Kidney (tissue), 22 donors: ENCODE measurements at places on chromosomes 11 and 22. TPM values are rescaled to one million over a fixed set of nuclear protein-coding genes. Genes with fewer than 3 reads are reported as not detected.

The HOATZ gene
- not detected for total RNA-seq

The C1QTNF5 gene
- total RNA-seq: 42.8 TPM

The LMNTD2 gene
- total RNA-seq: 8.0 TPM

The IRAG1 gene
- 38.1 TPM for total RNA-seq

The CSF2RB gene
- total RNA-seq: 11.4 TPM

The PRR33 gene
- not detected for total RNA-seq

The ZFTA gene
- 14.4 TPM for total RNA-seq

- peaks cover 6% of the 10 kb centered on the region for H3K4me1 ChIP-seq
- H3K27me3 ChIP-seq: no peaks in the 10 kb centered on the region
- no peaks in the 10 kb centered on the region for H3K36me3 ChIP-seq
- DNase-seq: no peak
- no peak overlapping the region for H3K27ac ChIP-seq
Measured at GRCh38 chr11:62976109-62976508, 8.7 kb downstream of the SLC22A6 start.

DNA sequence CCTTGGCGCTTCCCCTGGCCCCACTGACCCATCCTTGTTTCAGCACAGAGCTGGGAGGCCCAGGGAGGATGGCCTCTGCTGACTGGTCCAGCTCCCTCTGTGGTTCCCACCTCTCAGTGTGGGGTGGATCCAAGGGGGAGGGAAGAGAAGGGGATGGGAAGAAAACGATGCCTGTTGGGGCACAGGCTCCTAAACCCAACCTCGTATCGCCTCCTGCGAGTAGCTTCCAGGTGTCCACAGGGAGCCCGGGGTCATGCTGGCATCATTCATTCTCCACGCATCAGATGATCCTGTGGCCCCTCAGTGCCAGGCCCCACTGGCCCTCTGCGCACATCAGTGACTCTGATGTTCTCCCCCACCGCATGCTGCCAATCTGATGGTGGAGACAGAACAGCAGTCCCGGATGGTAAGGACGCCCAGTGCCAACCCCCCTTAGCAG, 5.1 kb downstream of the MYEOV start:
- H3K36me3 ChIP-seq: no peaks in the 10 kb centered on the region
- peaks cover 23% of the 10 kb centered on the region for H3K4me1 ChIP-seq
- H3K27me3 ChIP-seq: no peaks in the 10 kb centered on the region
- peak overlapping the region; percentile 72 for H3K27ac ChIP-seq
- H3K4me3 ChIP-seq: no peak overlapping the region

DNA sequence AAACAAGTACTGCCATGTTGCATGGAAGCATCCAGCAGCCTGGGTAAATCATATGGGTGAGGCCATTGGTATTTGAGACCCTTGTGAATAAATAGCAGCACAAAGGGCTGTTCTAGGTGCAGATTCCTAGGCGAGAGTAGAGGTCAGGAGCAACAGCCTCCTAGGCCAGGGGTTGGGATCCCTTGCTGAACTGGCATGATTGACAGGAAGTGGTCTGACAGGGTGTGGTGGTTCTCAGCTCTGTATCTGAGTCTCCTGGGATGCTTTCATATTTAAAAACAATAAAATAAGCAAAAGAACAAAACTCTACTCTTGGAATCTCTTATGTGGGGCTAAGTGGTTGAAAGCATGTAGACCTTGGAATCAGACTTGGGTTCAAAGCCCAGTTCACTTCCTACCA, 35.8 kb downstream of the INSC start:
- no peak overlapping the region for H3K4me3 ChIP-seq
- no peaks in the 10 kb centered on the region for H3K36me3 ChIP-seq
- no peaks in the 10 kb centered on the region for H3K4me1 ChIP-seq
- H3K27me3 ChIP-seq: no peaks in the 10 kb centered on the region
- DNase-seq: no peak
- H3K27ac ChIP-seq: no peak overlapping the region

DNA sequence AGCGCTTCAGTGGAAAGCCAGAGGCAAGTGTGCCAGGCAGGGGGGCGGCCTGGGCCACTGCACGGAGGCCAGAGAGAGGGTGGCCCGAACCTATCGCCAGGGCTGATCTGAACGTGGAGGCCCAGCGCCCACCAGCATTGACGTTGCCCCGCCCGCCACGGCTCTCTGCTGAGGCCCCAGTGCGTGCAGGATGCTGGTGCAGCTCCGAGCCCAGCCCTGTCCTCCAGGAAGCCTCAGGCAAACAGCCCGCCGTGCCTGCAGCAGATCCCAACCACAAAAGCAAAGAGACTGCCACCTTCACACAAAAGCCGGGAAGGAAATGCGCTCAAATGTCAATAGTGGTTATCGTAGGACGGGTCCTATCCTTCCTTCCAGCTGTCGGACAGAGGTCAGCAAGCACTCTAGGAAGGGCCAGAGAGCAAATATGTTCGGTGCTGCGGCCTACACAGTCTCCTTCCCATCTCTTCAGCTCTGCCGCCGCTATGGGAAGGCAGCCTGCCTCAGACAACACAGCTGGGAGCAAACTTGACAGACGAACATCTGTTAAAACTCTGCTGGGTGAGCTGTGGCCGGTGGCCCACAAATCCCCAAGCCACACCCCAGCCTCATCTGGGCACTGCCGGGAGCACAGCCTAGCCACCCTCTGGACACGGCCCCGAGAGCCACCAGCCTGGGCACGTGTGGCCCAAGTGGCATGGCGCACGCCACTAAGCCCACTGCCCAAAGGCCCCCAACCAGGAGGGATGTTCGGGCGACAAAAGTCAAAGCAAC, 146.2 kb downstream of the CRYBB2 start:
- no peaks in the 10 kb centered on the region for H3K36me3 ChIP-seq
- no peak overlapping the region for H3K4me3 ChIP-seq
- no peaks in the 10 kb centered on the region for H3K27me3 ChIP-seq
- H3K4me1 ChIP-seq: peaks cover 18% of the 10 kb centered on the region
- H3K27ac ChIP-seq: no peak overlapping the region

- H3K27ac ChIP-seq: no peak overlapping the region
- no peak for DNase-seq
- H3K4me1 ChIP-seq: no peaks in the 10 kb centered on the region
- H3K4me3 ChIP-seq: no peak overlapping the region
- no peaks in the 10 kb centered on the region for H3K36me3 ChIP-seq
- no peaks in the 10 kb centered on the region for H3K27me3 ChIP-seq
Measured at GRCh38 chr22:22366537-22366936, 122.0 kb downstream of the VPREB1 start.

- DNase-seq: no peak
- no peak overlapping the region for H3K27ac ChIP-seq
- no peaks in the 10 kb centered on the region for H3K27me3 ChIP-seq
- H3K4me3 ChIP-seq: no peak overlapping the region
- no peaks in the 10 kb centered on the region for H3K36me3 ChIP-seq
- H3K4me1 ChIP-seq: no peaks in the 10 kb centered on the region
Measured at GRCh38 chr11:132111316-132111715, 740.9 kb downstream of the NTM start.

DNA sequence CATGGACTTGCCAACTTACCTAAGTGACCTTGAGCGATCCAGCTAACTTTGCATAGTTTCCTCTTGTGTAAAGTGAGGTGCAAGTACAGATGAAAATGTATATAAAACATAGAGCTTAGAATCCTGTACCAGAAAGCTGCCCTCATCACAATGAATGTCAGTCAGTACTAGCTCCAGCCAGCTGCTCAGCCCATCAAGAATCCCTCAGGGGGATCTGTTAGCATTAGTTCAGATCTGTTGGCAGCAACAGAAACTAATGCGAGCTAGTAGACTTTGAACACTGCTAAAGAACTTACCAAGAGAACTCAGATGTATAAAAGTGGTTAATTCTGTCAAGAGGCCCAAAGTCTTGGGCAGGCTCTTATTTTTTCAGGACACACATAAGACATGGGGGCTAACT, 6.3 kb upstream of the C11orf91 start:
- no peak for DNase-seq
- peaks cover 30% of the 10 kb centered on the region for H3K36me3 ChIP-seq
- H3K27me3 ChIP-seq: no peaks in the 10 kb centered on the region
- H3K4me1 ChIP-seq: peaks cover 49% of the 10 kb centered on the region
- H3K27ac ChIP-seq: peak overlapping the region; percentile 56

- no peaks in the 10 kb centered on the region for H3K27me3 ChIP-seq
- no peaks in the 10 kb centered on the region for H3K4me1 ChIP-seq
- no peak for DNase-seq
- H3K36me3 ChIP-seq: no peaks in the 10 kb centered on the region
Measured at GRCh38 chr11:78907636-78908035, 333.0 kb upstream of the NARS2 start.

- peaks cover 12% of the 10 kb centered on the region for H3K27me3 ChIP-seq
- no peak overlapping the region for H3K27ac ChIP-seq
- DNase-seq: no peak
- no peak overlapping the region for H3K4me3 ChIP-seq
- no peaks in the 10 kb centered on the region for H3K36me3 ChIP-seq
Measured at GRCh38 chr11:2870460-2870859, 15.1 kb downstream of the CDKN1C start.

GRCh38 chr11:47705721-47706120, 9.4 kb downstream of the AGBL2 start:
- no peaks in the 10 kb centered on the region for H3K4me1 ChIP-seq
- DNase-seq: no peak
- no peaks in the 10 kb centered on the region for H3K36me3 ChIP-seq
- H3K27me3 ChIP-seq: no peaks in the 10 kb centered on the region
- no peak overlapping the region for H3K27ac ChIP-seq

- no peaks in the 10 kb centered on the region for H3K4me1 ChIP-seq
- no peak overlapping the region for H3K27ac ChIP-seq
- H3K36me3 ChIP-seq: peaks cover 37% of the 10 kb centered on the region
Measured at GRCh38 chr22:40320687-40321086, 25.6 kb upstream of the ADSL start.

DNA sequence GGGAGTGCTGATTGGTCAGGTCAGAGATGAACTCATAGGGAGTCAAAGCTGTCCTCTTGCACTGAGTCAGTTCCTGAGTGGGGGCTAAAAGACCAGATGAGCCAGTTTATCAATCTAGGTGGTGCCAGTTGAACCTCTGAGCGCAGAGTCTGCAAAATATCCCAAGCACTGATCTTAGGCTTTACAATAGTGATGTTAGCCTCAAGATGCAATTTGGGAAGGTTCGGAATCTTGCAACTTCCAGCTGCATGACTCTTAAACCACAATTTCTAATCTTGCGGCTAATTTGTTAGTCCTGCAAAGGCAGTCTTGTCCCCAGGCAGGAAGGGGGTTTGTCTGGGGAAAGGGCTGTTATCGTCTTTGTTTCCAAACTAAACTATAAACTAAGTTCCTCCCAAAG, 92.3 kb upstream of the PARVA start:
- no peaks in the 10 kb centered on the region for H3K27me3 ChIP-seq
- no peaks in the 10 kb centered on the region for H3K4me1 ChIP-seq
- H3K27ac ChIP-seq: no peak overlapping the region

GRCh38 chr11:75413864-75414263, 14.5 kb downstream of the RPS3 start:
- H3K27ac ChIP-seq: no peak overlapping the region
- no peak overlapping the region for H3K4me3 ChIP-seq
- peaks cover 8% of the 10 kb centered on the region for H3K36me3 ChIP-seq
- no peak for DNase-seq

- no peak for DNase-seq
- H3K27me3 ChIP-seq: no peaks in the 10 kb centered on the region
- no peak overlapping the region for H3K4me3 ChIP-seq
Measured at GRCh38 chr11:114163830-114164401, 104.4 kb downstream of the ZBTB16 start.

DNA sequence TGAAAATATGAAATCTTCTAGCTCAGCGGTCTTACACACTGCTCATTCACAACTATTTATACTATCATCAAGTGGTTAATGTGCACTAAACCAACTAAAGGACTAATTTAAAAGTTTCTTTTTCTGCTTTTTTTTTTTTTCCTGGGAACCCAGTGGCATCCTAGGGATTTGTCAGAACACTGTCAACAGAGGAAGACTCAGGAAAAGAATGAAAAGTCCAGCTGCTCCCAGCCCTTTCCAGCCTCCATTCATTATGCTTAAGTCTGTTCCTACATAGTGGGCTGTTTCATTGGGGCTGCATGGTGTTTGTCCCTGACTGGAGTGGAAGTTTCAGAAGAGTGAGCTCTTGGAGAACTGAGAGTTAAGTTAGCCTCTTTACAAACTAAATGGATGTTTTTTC, 391.1 kb downstream of the AASDHPPT start:
- DNase-seq: no peak
- H3K27ac ChIP-seq: no peak overlapping the region
- no peaks in the 10 kb centered on the region for H3K4me1 ChIP-seq
- no peak overlapping the region for H3K4me3 ChIP-seq

DNA sequence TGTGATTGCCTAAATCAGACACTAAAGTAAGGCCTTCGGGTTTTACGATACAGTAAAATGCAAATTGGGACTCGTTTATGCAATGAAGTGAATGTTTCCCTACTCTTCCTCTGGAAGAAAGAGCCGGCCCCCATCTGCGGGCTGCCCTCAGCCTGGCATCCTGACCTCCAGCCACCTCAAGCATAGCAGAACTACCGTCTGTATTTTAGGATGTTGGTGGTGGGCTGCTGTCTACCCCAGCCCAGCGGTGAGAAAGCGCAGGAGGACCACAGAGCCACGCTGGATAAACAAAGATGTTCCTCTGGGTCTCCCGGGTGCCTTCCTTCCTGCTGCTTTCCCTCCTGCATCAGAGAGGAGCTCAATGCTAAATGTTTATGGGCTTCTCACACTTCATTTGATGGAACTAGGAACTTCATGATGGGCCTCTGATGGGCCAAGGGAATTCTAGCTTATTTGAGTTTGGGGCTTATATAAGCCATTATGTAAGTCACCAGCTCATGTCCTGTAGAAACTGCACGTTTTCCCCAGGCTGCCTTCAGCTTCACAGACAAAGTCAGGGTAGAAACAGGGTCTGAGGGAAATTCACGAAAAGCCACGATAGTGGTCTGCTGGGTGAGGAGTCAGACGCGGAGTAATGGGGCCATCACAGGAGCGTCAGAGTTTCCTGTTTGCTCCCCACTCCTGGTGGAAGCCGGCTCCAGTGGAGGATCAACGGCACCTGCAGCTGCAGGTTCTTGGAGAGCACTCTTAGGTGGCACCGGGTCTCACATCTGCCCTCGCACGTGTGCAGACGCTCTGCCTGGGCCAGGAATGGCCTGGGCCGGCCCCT, 287.4 kb downstream of the BRD1 start:
- no peaks in the 10 kb centered on the region for H3K4me1 ChIP-seq
- no peak overlapping the region for H3K4me3 ChIP-seq
- H3K27ac ChIP-seq: no peak overlapping the region
- H3K36me3 ChIP-seq: no peaks in the 10 kb centered on the region
- no peak for DNase-seq
- peaks cover 2% of the 10 kb centered on the region for H3K27me3 ChIP-seq
